Fibroblast of skin of right quadriceps (primary cell): ENCODE measurements at places on chromosomes 13 and 19.
A peak's percentile ranks its signal among the peaks of the same experiment; 100 is the strongest.

DNA sequence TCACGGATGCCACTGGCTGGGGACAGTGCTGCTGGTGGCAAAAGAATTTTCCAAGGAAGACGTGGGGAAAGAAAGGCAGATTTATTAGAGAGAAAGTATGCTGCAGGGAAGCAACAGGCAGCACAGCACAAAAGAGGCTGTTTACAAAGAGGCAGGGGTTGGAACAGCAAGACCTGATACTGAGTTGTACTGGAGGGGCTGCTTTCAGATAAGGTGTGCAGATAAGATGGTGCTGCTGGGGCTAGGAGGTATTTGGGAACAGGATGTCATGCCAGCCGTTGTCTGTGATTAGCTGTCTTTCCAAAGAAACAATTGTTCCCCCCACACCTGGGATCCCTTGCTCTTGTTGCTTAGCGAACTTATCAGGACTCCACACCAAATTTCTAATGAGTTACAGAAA is 2023.3 kb upstream of the PCDH20 start:
- DNase-seq = no peak

DNA sequence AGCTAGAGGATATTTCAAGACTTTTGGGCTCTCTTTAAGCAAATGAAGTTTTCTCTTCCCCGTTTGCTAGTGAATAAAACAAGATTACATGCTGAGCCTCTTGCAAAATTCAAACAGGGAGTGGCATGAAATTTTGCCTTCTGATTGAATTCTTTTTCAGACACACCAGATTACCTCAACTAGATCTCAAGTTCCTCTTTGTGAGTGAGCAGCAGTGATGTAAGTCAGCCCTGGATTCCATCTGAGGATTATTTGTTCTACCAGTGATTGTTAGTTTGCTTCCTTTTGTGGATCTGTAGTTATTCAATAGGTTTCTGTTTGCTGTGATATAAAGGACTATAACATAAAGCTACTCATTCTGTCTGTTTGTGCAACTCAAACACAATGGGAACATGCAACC is 407.7 kb downstream of the LMO7 start:
- no peak for DNase-seq

DNA sequence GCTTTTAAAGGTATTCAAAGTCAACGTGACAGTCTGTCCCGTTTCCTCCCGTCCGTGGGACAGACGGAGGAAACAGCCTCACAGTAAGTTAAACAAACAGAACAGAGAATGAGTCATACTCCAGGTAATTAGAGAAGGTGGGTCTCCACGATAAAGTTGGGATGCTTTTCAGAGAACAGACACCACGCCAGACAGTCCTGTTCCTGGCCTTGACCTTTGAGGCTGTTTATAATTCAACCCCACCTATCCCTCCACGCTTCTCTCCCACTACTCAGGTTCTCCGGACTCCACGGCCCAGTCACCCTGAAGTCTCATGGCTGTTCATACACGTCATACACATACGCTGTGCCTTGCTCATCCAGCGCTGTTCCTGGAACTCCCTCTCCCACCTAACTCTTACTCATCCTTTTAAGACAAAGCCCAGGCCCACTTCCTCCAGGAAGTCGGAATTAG is 42.5 kb downstream of the ARHGEF18 start:
- DNase-seq = peak; percentile 28

DNA sequence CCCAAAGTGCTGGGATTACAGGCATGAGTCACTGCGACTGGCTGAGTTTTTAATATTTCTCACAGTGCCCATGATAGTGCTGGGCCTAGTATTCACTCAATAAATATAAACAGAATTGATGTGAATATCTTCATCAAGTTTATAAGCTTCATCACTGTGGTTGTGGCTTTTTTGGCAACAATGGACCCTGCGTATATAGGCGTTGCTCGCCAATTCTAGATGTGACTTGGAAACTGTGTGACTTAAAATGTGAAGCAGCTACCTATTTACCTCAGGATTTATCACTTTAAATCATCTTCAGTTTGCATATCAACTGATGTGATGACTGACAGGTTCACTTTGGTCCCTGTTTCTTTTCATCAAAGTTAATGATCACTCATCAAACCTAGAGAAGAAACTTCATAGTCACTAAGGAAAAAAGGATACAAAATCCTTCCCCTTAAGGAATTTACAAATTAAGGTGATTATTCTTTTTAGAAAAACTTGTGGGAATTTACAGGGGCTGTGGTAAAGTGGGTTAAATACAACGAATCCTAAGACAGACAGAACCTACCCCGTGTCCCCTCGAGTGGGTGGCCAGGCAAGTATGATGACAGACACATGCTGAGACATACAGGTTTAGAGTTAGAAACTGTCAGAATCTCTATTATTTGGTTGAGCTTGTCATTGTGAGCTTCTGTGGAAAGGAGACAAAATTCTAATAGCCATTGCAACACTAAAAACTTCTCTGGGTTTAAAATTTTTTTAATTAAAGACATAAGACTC is 101.3 kb downstream of the AKAP11 start:
- DNase-seq = no peak

GRCh38 chr19:49149652-49150105 is 5.5 kb downstream of the HRC start:
- peak; percentile 92 for DNase-seq

DNA sequence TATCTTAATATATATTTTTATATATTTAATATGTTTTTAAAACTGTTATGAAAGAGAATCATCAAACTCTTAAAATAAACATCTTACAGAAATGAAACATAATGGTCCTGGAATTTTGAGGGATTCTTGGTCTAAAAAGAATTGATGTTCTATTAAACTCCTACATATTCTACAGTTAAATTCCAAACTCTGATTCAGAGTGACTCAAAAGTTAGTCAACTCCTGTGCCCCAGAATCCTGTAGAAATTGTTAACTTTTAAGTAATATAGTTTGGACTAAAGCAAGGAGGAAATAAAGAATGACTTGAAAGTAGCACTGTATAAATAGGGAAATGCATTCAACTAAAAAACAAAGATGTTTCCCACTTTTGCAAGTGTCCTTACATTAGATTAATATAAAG is 47.7 kb downstream of the FNDC3A start:
- peak; percentile 83 for DNase-seq
